Activated T-helper 1 cell treated with anti-CD3 and anti-CD28 coated beads, Interleukin-2, amount 50 U/mL, for 16 hours (primary cell): ENCODE measurements at places on chromosomes 16 and 17.

- DNase-seq = no peak
Measured at GRCh38 chr17:48322060-48322459, 108.0 kb downstream of the SKAP1 start.

- DNase-seq = no peak
Measured at GRCh38 chr17:33013596-33014375, 22.1 kb downstream of the SPACA3 start.

DNA sequence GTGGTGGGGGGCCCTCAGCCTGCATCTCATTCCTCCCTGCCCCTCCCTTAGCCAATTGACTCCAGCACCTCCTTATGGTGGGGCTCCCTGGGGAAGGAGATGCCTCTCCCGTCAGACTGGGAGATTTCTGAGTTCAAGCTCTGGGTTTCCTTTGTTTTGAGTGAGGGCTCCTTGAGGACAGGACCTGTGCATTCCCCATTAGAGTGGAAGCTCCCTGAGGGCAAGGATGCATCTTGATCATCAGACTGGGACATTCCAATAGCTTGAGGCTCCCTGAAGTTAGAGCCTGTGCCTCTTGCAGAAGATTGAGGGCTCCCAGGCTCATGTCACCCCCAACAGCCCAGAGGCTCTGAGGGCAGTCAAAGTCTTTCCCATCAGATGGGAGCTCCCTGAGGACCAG lies 23.6 kb downstream of the TNS4 start:
- DNase-seq = no peak

DNA sequence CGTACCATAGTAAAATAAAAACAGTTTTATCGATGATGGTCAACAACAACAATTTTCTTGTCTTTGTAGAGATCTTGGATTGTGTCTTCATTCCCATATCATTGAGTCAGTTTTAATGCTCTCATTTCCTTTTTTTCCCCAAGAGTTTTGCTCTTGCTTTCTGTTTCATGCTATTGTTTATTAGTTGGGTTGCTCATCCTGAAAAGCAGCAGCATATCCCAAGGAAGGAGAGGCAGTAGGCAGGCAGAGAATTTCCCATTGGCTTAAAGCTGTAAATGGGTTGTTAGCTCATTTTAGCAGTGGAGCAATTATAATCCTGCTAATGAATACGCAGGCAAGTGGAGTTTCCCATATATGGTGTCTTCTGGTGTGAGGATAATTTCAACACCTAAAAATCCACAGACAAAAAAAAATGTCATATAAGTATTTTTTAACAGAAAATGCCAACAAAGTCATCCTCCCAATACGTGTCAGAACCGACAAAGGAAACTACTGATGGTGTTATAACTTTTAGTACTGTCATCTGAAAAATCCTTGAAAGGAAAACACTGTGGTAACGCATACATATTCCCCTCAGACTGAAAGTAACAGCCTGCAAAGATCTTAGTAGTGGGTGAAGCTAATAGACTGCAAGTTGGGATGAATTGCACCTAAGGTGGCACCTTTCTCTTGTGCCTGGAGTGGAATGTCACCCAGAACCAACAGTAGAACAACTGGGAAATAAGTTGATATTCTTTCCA lies 218.3 kb downstream of the FTO start:
- no peak for DNase-seq

DNA sequence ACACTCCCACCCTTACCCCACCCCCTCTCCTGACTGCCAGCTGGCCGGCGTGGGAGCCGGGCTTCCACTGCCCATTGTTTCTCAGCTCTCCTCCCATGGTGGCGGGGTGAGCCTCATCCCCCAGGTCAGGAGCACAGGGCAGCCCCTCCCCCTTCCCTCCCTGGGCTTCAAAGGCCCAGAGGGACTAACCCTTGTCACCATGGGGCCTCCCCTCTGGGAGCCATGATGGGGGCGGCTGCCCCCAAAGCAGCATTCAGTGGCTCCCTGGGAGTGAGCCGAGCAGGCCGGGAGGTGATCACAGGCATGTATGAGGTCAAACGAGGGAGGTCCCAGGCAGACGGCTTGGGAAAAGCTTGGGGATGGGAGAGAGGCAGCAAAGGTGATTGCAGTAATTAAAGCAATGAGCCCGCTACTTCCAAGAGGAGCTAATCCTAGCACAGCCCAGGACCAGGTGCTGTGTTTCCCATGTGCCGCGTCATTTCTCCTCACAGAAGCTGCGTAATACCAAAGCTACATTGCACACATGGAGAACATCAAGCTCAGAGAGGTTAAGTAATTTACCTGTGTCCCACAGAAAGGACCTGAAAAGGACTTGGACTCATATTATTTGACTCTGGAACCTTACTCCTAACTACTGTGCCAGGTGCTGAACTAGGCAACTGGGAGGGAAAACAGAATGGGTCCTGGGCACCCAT lies 24.5 kb downstream of the CDK5RAP3 start:
- no peak for DNase-seq

DNA sequence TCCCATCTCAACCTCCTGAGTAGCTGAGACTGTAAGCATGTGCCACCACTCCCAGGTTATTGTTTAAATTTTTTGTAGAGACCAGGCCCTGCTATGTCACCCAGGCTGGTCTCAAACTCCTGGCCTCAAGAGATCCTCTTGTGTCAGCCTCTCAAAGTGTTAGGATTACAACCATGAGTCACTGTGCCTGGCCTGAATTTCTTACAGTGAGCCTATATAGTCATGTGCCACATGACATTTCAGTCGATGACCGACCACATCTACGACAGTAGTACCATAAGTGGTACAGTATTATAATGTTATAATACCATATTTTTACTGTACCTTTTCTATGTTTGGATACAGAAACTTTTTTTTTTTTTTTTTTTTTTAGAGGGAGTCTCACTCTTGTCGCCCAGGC lies 195.3 kb downstream of the STX8 start:
- no peak for DNase-seq

- no peak for DNase-seq
Measured at GRCh38 chr16:53048139-53048915, 4.4 kb downstream of the CHD9NB start.

- DNase-seq = no peak
Measured at GRCh38 chr17:69800870-69801269, 274.2 kb upstream of the KCNJ16 start.

GRCh38 chr16:23564575-23565363 lies 7.2 kb downstream of the UBFD1 start:
- DNase-seq = no peak

DNA sequence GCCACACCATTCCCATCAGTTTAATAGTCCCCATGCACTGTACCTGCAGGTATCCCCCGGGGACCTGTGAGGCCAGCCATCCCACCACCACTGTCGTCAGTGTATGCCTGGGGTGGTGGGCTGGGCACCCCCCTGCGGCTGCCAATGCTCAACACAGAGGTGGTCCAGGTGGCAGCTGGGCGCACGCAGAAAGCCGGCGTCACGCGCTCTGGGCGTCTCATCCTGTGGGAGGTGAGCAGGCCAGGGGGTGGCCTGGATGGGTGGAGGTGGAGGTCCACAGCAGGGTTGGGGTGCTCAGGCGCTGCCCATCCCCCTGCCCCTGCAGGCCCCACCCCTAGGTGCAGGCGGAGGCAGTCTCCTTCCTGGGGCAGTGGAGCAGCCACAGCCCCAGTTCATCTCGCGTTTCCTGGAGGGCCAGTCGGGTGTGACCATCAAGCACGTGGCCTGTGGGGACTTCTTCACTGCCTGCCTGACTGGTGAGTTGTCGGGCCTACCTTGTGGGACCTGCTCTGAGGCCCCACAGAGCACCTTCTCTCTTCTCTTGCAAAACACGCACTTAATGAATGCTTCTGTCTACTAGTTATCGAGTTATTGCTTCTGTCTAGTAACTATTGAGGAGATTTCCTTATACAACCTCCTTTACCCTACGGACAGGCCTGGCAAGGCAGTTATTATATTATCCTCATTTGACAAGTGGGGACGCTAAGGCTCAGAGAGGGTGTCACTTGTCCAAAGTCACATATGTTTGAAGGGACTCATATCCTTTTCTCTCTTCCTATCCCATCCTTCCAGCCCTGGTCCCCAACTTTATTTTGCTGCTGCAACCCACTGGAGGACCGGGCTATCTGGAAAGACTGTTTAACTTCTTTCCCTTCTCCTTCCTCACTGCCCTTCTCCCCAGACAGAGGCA lies 5.8 kb upstream of the TRAF4 start:
- DNase-seq = no peak

DNA sequence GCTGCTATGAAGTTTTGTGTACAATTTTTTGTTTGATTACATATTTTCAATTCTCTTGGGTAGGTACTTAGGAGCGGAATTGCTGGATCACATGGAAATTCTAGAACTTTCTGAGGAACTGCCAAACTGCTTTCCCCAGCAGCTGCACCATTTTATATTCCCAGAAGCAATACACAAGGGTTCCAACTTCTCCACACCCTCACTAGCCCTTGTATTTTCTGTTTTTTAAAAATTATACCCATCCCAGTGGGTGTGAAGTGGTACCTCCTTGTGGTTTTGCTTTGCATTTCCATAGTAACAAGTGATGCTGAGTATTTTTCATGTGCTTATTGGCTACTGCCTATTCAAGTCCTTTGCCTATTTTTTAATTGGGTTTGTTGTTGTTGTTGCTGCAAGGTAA lies 20.9 kb downstream of the NACA2 start:
- DNase-seq = no peak

DNA sequence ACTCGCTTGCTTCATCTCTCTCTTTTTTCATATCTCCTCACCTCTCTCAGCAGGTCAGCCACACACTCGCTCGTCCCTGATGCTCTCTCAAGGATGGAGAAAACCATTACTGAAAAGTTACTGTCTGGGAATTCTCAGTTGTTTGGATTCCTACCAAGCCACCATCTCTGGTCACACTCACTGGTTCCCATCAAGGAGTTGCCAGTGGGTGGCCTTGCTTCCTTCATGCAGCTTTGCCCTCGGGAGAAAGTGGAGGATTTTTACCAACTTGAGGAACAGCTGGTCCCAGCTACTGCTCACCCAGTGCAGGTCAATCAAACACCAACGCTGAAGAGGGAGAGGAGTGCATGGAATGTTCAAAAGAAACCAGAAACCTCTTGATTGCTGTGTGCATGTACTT lies 25.3 kb downstream of the MEOX1 start:
- DNase-seq = no peak

DNA sequence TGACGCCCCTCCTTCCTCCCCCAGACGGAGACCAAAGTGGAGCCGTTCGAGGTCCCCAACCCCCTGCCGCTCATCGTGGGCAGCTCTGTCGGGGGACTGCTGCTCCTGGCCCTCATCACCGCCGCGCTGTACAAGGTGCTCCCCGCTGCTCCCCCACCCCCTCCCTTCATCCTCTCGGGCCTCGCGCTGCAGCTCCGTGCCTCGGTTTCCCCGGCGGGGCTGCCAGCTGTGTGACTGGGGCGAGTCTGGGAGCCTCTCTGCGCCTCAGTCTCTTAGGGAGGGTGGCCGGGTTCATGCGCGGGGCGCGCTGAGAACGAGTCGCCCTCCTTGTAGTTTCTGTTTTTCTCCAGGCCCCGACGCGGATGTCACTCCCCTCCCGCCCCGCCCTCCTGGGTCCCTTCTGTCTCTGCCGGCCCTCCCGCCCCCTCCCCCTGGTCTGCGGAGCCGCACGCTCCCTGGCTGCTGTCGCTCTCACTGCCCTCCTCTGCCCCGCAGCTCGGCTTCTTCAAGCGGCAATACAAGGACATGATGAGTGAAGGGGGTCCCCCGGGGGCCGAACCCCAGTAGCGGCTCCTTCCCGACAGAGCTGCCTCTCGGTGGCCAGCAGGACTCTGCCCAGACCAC lies 23.7 kb upstream of the ITGAX start:
- DNase-seq = no peak

DNA sequence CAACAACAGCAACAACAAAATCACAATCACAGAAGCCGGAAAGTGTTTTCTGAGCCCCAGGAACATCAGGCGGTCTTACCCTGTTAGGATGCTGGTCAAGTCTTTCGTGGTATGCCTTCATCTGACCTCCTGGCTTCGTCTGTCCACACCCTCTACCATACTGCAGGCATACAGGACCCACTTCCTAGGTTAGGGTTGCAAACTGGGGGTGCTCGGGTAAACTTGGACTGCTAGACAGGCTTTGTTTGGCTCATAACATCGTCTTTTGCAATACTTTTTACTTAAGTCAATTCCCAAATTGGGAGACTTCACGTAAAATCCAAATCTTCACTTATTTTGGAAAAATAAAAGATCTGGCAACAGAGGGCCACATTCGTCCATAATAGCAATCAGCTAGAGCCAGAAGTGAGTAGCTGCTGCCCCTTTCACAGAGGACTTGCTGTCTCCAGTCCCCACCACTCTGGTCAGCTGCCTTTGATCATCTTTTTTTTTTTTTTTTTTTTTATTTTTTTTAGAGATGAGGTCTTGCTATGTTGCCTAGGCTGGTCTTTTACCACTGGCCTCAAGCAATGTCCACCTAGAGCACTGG lies 30.0 kb downstream of the CHD9 start:
- no peak for DNase-seq

DNA sequence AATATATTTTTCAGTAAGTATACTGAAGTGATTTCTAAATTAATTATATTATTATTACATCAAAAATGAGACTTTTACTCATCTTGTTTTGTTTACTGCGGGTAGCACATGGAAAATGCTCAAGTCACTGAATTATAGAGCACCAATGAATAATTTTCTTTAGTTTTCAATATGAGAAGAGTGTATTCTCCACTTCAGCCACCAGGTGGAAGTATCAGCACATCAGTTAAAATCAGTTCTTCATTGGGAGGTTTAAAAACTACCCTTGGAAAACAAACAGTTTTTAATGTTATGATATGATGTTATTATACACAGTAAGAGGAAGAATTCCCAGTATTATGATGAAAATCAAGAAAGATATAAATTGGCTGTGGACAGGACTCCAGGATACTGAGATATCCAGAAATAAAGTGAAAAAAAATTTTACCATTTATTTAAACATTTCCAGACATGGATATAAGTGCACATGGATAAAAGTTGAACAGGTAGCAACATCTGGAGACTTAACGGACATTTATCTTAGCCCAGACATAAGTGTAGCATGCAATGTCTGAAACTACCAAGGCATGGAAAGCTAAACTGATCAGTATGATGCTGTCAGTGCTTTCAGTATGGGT lies 467.3 kb downstream of the KCNJ2 start:
- DNase-seq = no peak

DNA sequence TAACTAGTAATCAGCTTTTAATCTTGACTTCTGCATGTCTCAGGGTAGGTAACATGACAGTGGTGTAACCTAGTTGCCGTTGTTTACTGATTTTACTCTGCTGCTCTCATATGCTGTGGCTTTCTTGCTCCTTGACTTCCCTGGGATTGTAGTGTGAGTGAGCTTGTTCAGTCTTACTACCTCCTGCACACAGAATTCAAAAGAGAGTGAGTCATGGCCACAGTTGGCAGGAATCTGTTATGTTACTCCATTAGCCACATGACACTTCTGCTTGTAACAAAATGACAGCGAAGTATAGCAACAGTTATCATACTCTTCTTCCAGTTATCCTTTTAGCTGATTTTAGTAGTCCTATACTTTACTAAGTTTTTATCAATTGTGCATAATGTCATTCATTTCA lies 18.8 kb downstream of the TNRC6A start:
- no peak for DNase-seq
